ENCODE measurements at places on chromosomes 13 and 19.

- no peak for DNase-seq
These were observed 207.0 kb downstream of the NALCN start for GRCh38 chr13:101209206-101209893.

GRCh38 chr13:44322928-44323327 is 50.7 kb upstream of the SERP2 start:
- no peak for DNase-seq

DNA sequence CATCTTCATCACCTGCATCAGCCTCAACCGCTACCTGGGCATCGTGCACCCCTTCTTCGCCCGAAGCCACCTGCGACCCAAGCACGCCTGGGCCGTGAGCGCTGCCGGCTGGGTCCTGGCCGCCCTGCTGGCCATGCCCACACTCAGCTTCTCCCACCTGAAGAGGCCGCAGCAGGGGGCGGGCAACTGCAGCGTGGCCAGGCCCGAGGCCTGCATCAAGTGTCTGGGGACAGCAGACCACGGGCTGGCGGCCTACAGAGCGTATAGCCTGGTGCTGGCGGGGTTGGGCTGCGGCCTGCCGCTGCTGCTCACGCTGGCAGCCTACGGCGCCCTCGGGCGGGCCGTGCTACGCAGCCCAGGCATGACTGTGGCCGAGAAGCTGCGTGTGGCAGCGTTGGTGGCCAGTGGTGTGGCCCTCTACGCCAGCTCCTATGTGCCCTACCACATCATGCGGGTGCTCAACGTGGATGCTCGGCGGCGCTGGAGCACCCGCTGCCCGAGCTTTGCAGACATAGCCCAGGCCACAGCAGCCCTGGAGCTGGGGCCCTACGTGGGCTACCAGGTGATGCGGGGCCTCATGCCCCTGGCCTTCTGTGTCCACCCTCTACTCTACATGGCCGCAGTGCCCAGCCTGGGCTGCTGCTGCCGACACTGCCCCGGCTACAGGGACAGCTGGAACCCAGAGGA is 2.6 kb downstream of the P2RY11 start:
- DNase-seq = no peak

- DNase-seq = peak; percentile 80
These were observed 665 bp downstream of the TUBGCP3 start for GRCh38 chr13:112587212-112587763.

GRCh38 chr13:50236898-50237318 is 221.7 kb downstream of the KCNRG start:
- DNase-seq = peak; percentile 72

- DNase-seq = no peak
These were observed 11.7 kb downstream of the RANBP3 start for GRCh38 chr19:5966215-5966614.

Data from stimulated activated effector memory CD8-positive, alpha-beta T cell treated with anti-CD3 and anti-CD28 coated beads, Interleukin-12 subunit alpha, Interleukin-12 subunit beta, amount 100 ng/mL, for 72 hours (primary cell).